ENCODE measurements at places on chromosomes 16 and 17.

- no peak for DNase-seq
Observed at GRCh38 chr16:79265701-79266100, 334.8 kb downstream of the MAF start.

GRCh38 chr16:47018223-47018891, 44.9 kb upstream of the DNAJA2 start:
- DNase-seq: peak; percentile 7

DNA sequence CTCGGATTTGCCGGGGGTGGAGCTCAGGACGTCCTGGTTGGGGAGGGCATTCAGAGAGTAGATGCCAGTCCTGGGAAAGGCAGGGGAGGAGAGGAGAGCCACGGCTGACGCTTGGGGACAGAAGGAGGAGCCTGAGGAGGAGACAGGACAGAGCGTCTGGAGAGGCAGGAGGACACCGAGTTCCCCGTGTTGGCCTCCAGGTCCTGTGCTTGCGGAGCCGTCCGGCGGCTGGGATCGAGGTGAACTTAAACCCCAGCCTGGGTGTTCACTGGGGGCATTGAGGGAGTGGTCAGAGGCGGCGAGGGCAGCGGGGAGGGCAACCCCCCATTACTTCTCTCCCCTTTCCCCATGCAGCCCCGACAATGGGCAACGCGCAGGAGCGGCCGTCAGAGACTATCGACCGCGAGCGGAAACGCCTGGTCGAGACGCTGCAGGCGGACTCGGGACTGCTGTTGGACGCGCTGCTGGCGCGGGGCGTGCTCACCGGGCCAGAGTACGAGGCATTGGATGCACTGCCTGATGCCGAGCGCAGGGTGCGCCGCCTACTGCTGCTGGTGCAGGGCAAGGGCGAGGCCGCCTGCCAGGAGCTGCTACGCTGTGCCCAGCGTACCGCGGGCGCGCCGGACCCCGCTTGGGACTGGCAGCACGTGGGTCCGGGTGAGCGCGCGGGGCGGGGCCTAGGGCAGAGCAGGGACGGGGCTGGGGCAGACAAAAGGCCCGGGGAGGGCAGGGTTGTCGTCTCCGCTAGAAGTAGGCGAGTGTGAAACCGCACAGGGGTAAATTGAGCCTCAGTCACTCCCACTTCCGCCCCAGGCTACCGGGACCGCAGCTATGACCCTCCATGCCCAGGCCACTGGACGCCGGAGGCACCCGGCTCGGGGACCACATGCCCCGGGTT, 3.7 kb downstream of the NOL3 start:
- no peak for DNase-seq

DNA sequence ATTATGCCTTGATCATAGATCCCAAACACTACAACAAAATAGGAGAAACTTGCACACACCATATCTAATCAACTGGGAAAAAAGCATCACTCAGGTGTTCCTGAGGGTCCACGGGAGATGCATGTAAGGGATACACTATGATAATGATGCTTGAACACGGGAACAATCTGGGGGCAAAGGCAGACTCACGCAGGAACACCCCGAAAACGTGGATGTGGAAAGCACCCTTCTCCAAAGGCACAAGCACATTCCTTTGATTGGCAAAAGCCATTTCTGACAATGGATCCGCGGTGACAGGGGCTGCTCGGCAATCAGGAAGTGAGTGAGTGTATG, 1.3 kb downstream of the ZNF652 start:
- DNase-seq: no peak

DNA sequence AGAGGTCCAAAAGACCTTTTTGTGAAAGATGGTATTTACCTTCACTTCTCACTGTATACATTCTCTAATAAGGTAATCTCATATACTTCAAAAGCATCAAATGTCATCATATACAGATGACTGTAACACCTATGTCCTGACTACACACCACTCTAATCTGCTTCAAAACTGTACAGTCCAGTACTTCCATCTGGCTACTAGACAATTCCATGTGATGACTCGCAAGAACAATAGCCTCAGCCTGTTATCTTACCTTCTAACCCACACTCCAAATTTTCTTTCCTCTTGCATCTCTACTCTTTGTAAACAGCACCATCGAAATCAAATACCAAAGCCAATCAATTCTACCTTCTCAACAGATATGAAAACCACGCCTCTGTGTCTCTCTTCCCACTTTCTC, 24.1 kb downstream of the MYO1D start:
- no peak for DNase-seq

GRCh38 chr17:40219594-40220338, 662 bp downstream of the WIPF2 start:
- DNase-seq: peak; percentile 63

GRCh38 chr17:58085039-58085715, 2.0 kb downstream of the DYNLL2 start:
- DNase-seq: no peak

DNA sequence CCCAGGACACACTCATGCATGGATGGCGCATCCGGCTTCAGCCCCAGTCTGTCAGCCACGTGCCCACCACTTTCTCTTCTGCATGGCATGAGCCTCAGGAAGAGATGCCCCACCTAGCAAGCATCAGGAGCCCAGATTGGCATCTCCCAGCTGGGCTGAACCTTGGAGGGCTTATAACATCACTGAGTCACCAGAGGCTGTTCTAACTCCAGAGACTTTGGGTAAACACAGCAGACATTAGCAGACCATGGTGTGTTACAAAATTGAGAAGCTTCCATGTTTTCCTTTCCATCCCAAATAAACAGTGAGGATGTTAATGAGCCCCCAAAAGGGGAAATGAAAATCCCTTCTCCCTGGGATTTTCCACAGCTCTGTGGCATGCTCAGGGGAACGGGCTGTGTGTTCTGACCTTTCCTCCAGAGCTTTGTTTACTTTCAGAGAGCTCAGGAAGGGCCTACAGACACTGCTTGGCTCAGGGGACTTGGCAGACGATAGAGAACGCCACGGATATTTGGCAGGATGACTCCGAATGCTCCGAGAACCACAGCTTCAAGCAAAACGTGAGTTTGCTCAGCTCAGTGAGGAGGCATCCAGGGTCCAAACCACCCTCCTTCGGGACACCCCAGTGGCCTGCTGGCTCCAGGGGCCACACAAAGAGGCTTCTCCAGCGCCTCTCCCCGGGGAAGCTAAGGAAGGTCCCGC, 16.5 kb downstream of the GLP2R start:
- DNase-seq: no peak

DNA sequence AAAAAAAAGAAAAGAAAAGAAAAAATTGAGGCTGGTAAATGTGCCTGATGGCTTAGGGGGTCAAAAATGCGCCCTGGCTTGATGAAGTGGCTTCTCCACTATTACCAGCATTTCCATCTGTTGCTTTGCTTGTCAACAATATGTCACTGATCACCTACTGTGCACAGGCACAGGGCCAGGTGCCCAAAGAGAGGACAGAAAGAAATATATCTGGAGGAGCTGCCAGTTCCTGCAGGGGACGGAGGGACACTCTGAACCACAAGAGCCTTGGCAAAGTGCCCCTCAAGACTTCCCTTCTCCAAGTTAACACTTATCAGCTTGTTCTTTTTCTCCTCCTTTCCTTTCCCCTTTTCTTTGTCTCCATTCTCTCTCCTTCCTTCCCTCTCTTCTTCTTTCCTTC, 34.7 kb downstream of the GINS3 start:
- DNase-seq: no peak

GRCh38 chr16:88366704-88367047, 16.1 kb upstream of the ZNF469 start:
- no peak for DNase-seq

DNA sequence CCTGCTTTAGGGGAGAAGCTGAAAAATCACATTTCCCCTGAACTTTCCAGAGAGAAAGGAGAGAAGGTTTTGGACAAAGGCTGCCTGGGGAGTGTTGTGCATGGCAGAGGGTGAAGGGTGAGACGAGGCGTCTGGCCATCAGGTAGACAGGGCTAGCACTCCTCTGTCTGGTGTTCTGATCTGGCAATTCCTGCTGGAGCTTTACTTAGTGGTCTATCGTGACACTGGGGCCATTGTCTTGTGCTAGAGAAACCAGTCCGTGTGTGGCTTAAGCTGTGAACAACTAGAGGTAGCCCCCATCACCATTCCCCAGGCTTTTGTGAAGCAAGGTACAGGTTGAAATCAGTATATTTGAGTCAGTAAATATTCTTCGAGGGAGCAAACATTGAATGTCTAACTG, 8.5 kb downstream of the RHBDL3 start:
- no peak for DNase-seq

- no peak for DNase-seq
Observed at GRCh38 chr17:47830396-47831002, 842 bp downstream of the MRPL10 start.

GRCh38 chr16:81266680-81267095, 28.2 kb downstream of the BCO1 start:
- no peak for DNase-seq

- DNase-seq: no peak
Observed at GRCh38 chr17:9837551-9838471, 12.1 kb downstream of the GLP2R start.

DNA sequence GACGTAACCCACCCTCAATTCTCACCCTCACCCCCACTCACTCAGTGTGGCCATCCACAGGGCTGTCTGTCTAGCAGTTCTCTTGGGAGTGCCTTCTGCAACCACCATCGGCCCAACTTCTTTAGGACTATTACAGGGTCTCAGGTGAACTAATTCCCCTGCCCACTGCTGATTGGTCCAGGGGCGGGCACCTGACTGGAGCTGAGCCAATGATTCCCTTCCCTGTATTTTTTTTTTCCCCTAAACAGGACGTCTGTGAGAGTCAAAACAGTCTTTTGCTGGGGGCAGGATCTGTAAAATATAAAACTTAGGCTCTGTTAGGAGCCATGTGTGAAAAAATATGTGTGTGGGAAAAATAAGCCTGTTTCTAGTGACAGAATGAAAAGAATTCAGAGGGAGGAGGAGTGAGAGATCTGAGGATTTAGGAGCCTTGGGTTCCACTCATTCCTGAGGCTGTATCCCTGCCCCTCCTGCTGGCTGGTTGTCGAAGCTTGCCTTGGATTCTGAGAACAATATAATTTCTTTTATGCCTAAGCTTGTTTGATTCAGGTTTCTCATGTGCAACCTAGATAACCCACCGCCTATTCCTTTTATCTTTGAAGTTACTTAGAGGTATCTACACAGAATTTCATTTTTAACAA, 115.0 kb downstream of the SPACA3 start:
- DNase-seq: no peak

GRCh38 chr17:17433000-17433703, 43.6 kb upstream of the MED9 start:
- no peak for DNase-seq

- DNase-seq: no peak
Observed at GRCh38 chr17:39126436-39126835, 25.0 kb downstream of the PLXDC1 start.

DNA sequence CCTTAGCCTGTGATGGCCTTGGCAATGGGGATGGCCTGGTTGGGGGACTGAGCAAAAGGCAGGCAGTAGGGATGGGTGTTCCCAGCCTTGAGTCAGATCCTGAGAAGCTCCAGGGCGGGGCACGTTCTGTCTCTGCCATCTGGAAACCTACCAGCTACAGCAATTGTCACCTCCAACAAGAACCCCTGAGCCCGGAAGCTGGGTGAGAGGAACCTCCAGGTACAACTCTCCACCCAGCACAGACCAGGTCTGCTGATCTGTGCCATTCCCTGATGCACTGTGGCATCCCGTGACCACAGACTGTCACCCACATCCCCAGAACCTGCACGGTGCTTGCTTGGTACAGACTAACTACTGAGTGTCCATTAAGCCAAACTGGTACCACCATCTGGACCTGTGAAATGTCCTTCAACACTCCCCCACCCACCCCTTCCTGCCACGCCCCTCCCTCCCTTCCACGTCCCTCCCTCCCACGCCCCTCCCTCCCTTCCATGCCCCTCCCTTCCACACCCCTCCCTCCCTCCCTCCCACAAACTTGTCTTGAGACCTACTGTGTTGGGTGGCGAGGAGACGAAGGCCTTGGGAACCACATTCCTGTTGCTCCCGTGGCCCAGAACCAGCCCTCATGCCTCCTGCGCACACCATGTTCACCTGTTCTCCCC, 16.6 kb downstream of the MYO15B start:
- DNase-seq: no peak

DNA sequence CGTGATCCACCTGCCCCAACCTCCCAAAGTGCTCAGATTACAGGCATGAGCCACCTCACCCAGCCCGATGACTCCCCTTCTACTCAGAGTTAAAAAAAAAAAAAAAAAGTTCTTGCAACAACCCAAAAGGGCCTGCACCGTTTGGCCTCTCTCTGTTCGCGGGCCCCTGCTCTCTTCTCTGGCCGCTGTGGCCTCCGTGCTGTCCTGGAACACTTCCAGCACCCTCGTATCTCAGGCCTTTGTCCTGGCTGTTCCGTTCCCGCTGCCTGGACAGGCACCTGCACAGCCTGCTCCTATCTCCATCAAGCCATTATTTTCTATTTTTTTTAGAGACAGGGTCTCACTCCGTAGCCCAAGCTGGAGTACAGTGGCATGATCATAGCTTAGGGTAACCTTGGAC, 10.8 kb downstream of the MYO1C start:
- no peak for DNase-seq

- peak; percentile 15 for DNase-seq
Observed at GRCh38 chr16:72878301-72879269, 169.3 kb downstream of the ZFHX3 start.

GRCh38 chr17:12180644-12181261, 160.1 kb downstream of the MAP2K4 start:
- peak; percentile 50 for DNase-seq

DNA sequence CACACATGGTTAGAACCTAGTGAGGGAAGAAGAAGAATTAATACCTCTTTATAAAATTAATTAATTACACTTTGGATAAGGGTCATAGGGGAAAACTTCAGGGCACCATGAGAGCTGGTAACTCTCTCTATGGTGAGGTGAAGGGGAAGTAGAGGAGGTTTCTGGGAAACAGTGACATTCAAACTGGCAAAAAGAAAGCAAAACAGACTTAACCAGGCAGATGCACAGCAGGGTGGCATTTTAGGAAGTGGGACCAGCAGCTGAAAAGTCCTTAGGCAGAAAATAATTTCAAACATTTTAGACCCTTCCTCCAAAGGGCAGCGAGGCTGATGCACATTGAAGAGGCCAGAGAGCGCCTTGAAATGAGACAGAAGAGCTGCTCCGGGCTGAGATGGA, 157.8 kb downstream of the CDH13 start:
- no peak for DNase-seq

- no peak for DNase-seq
Observed at GRCh38 chr16:12398029-12398682, 405.5 kb downstream of the CPPED1 start.

GRCh38 chr16:70700101-70701020, 14.5 kb upstream of the MTSS2 start:
- no peak for DNase-seq
